ENCODE measurements at places on chromosomes 7 and 10. TPM values are rescaled to one million over a fixed set of nuclear protein-coding genes. Genes with fewer than 3 reads are reported as not detected.
A peak's percentile ranks its signal among the peaks of the same experiment; 100 is the strongest.

Gene PTTG1IP2
- total RNA-seq: not detected

Gene RADIL
- total RNA-seq: 0.19 TPM

GRCh38 chr7:44434201-44434600 is 56.3 kb downstream of the NUDCD3 start:
- no peak overlapping the region for H3K27ac ChIP-seq
- no peaks in the 10 kb centered on the region for H3K36me3 ChIP-seq
- DNase-seq: no peak
- peaks cover 55% of the 10 kb centered on the region for H3K4me1 ChIP-seq
- no peaks in the 10 kb centered on the region for H3K27me3 ChIP-seq

DNA sequence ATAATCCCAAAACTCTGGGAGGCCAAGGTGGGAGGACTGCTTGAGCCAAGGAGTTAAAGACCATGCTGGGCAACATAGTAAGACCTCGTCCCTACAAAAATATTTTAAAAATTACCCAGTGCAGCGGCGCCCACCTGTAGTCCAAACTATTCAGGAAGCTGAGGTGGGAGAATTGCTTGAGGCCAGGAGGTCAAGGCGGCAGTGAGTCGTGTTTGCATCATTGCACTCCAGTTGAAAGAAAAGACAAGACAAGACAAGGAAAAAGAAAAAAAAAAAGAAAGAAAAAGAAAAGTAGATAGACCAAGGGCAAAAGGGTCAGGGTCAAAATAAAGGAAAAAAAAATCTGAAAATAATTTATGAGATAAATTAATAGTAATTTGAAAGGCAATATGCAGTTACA is 5.8 kb downstream of the ANXA7 start:
- DNase-seq: no peak
- H3K27ac ChIP-seq: no peak overlapping the region
- H3K36me3 ChIP-seq: peaks cover 24% of the 10 kb centered on the region
- no peaks in the 10 kb centered on the region for H3K27me3 ChIP-seq

- H3K36me3 ChIP-seq: peaks cover 2% of the 10 kb centered on the region
- peak overlapping the region; percentile 80 for H3K4me3 ChIP-seq
- peak overlapping the region; percentile 59 for H3K27ac ChIP-seq
- H3K4me1 ChIP-seq: peaks cover 41% of the 10 kb centered on the region
Observed at GRCh38 chr10:123136806-123137642, 1.3 kb downstream of the HMX3 start.

- no peaks in the 10 kb centered on the region for H3K4me1 ChIP-seq
- H3K4me3 ChIP-seq: no peak overlapping the region
- peaks cover 12% of the 10 kb centered on the region for H3K27me3 ChIP-seq
- H3K36me3 ChIP-seq: no peaks in the 10 kb centered on the region
- H3K27ac ChIP-seq: no peak overlapping the region
Observed at GRCh38 chr7:132084776-132085388, 491.4 kb downstream of the PLXNA4 start.

- peak overlapping the region; percentile 96 for H3K27ac ChIP-seq
- H3K4me3 ChIP-seq: peak overlapping the region; percentile 89
- no peak for DNase-seq
Observed at GRCh38 chr7:100433592-100434296, 2.6 kb downstream of the PPP1R35 start.

DNA sequence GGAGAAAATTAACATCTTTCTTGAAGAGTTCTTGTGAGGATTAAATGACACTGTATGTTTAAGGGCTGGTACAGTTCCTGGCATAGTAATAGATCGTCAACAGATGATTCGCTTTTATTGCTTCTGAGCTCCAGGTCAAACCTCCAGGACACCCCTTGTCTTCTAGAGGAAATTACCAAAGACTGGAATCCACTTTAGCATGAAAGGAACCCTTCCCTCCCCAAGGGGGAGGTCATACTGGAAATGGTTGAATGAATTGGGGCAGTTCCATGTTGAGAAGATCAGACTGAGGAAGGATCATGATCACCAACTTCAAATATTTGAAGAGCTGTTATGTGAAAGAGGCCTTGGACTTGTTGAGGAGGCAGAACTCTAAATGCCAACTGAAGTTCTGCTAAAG is 8.9 kb downstream of the NFE2L3 start:
- no peak overlapping the region for H3K4me3 ChIP-seq
- no peaks in the 10 kb centered on the region for H3K27me3 ChIP-seq
- DNase-seq: no peak
- H3K4me1 ChIP-seq: peaks cover 81% of the 10 kb centered on the region

- no peak overlapping the region for H3K4me3 ChIP-seq
- H3K27ac ChIP-seq: no peak overlapping the region
- H3K36me3 ChIP-seq: no peaks in the 10 kb centered on the region
- no peaks in the 10 kb centered on the region for H3K4me1 ChIP-seq
- H3K27me3 ChIP-seq: no peaks in the 10 kb centered on the region
- DNase-seq: no peak
Observed at GRCh38 chr7:18508443-18509427, 13.2 kb downstream of the HDAC9 start.

- DNase-seq: no peak
- H3K4me3 ChIP-seq: no peak overlapping the region
- no peaks in the 10 kb centered on the region for H3K36me3 ChIP-seq
- no peaks in the 10 kb centered on the region for H3K4me1 ChIP-seq
- no peak overlapping the region for H3K27ac ChIP-seq
Observed at GRCh38 chr7:158963771-158964241, 107.4 kb downstream of the DYNC2I1 start.

Gene ASB10
- total RNA-seq: not detected

Gene INMT
- total RNA-seq: not detected

DNA sequence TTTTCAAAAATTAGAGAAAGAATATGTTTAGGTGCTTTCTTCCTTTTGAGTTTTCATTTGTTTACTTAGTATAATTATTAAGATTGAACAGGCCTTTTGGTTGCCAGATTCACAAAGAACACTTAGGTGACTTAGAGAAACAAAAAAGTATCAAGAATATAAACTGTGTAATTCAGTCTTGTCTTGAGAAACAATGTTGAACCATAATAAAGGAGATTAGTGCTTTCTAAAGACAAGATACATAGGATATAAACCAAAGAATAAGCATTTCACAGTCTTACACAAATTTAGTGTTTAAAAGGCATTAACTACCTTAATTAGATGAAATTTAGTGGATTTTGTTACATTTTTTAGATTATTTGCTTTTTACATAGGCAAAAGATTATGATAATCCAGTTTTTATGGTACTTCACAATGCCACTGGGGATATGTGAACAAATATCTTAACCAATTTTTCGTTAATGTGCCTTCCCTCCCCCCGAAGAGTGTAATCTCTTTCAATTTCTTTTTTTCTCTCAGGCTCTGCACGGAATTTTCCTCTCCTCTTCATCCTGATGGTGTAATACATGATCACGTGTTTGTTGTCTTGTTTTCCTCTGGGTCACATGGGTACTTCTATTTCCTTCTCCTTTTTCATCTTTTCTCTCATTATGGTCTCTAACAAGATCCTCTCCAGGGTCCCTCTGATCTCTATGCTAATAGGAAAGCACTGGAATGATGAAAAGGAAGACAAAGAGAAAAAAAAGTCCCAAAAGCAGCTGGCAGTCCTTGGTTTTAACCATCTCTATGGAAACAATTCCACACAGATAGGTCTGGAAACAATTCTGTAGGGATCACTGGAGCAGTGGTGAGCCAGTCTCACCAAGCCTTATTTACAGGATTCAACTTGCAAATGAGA is 3.7 kb upstream of the HNRNPH3 start:
- peaks cover 16% of the 10 kb centered on the region for H3K4me1 ChIP-seq
- DNase-seq: no peak
- H3K4me3 ChIP-seq: peak overlapping the region; percentile 1
- H3K36me3 ChIP-seq: peaks cover 10% of the 10 kb centered on the region
- H3K27me3 ChIP-seq: peaks cover 3% of the 10 kb centered on the region

- DNase-seq: no peak
- no peaks in the 10 kb centered on the region for H3K36me3 ChIP-seq
- no peak overlapping the region for H3K4me3 ChIP-seq
- H3K27me3 ChIP-seq: no peaks in the 10 kb centered on the region
- H3K4me1 ChIP-seq: peaks cover 5% of the 10 kb centered on the region
- H3K27ac ChIP-seq: no peak overlapping the region
Observed at GRCh38 chr10:72736828-72737220, 44.9 kb downstream of the MCU start.

DNA sequence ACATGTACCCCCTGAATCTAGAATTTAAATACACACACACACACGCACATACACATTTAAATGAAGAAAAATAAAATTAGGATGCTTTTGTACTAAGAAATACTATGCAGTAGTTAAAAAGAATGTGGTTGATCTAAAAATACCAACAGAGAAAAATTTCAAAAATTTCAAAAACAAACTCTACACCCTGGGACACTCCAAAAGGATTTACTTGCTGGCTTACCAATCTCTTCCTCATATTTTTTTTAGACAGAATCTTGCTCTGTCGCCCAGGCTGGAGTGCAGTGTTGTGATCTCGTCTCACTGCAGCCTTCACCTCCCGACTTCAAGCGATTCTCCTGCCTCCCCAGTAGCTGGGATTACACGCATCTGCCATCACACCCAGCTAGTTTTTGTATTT is 80.9 kb downstream of the HIP1 start:
- no peak overlapping the region for H3K27ac ChIP-seq
- H3K4me1 ChIP-seq: peaks cover 5% of the 10 kb centered on the region
- DNase-seq: no peak
- H3K27me3 ChIP-seq: no peaks in the 10 kb centered on the region

GRCh38 chr7:101177644-101178043 is 2.4 kb downstream of the NAT16 start:
- no peaks in the 10 kb centered on the region for H3K36me3 ChIP-seq
- peaks cover 25% of the 10 kb centered on the region for H3K4me1 ChIP-seq
- DNase-seq: no peak

- no peak for DNase-seq
- H3K36me3 ChIP-seq: peaks cover 16% of the 10 kb centered on the region
- H3K4me1 ChIP-seq: no peaks in the 10 kb centered on the region
- no peaks in the 10 kb centered on the region for H3K27me3 ChIP-seq
- H3K27ac ChIP-seq: no peak overlapping the region
Observed at GRCh38 chr10:74334221-74334620, 183.2 kb downstream of the ADK start.

Gene GNGT1
- not detected for total RNA-seq

Gene AKR1C8
- total RNA-seq: 0.33 TPM

GRCh38 chr10:121694327-121694965 is 96.2 kb upstream of the FGFR2 start:
- no peak for DNase-seq
- H3K27ac ChIP-seq: no peak overlapping the region
- no peaks in the 10 kb centered on the region for H3K27me3 ChIP-seq

Gene MYL7
- not detected for total RNA-seq

DNA sequence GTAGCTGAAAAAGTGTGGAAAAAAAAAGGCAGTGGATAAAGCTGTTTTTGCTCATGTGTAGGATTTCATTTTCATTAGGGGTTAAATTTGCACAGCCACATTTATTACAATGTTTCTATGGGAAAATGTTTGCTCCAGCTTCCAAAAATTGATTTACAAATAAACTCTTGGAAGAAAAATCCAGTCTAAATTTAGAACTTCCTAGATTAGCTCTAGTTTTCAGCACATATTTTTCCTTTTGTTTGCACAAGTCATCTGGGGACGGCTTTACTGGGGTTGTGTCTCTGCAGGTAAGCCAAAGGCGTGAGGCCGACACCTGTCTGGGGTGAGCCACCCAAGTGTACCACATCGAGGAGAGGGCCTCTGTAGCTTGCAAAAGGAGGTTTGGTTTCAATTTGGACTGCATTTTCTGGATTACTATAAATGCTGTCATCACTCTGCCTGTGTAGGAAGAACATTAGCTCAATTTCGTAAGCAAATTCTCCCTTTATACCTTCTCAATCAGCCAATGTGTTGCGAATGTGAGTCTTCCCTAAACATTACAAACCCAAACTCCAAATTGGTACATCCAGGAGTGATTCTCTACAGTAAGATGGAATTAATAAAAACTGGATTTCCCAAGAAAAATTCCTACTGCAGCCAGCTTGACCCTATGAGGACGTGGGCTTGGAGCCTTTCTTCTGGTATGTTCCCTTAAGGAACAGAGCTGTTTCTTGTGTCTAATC is 89.5 kb upstream of the ZNF438 start:
- no peaks in the 10 kb centered on the region for H3K36me3 ChIP-seq
- DNase-seq: no peak
- peaks cover 33% of the 10 kb centered on the region for H3K4me1 ChIP-seq
- peaks cover 1% of the 10 kb centered on the region for H3K27me3 ChIP-seq
- H3K4me3 ChIP-seq: no peak overlapping the region

GRCh38 chr7:118153551-118154177 is 30.3 kb upstream of the LSM8 start:
- no peak overlapping the region for H3K4me3 ChIP-seq
- peaks cover 3% of the 10 kb centered on the region for H3K36me3 ChIP-seq
- DNase-seq: no peak
- H3K27me3 ChIP-seq: peaks cover 18% of the 10 kb centered on the region
- no peaks in the 10 kb centered on the region for H3K4me1 ChIP-seq

Gene AKR1C3
- 0.33 TPM for total RNA-seq

- H3K27ac ChIP-seq: no peak overlapping the region
- H3K4me1 ChIP-seq: no peaks in the 10 kb centered on the region
- DNase-seq: no peak
- peaks cover 21% of the 10 kb centered on the region for H3K27me3 ChIP-seq
- no peaks in the 10 kb centered on the region for H3K36me3 ChIP-seq
Observed at GRCh38 chr7:48161407-48162125, 9.7 kb upstream of the ABCA13 start.

- H3K36me3 ChIP-seq: peaks cover 2% of the 10 kb centered on the region
- H3K4me1 ChIP-seq: peaks cover 22% of the 10 kb centered on the region
- no peaks in the 10 kb centered on the region for H3K27me3 ChIP-seq
- no peak overlapping the region for H3K4me3 ChIP-seq
- no peak for DNase-seq
Observed at GRCh38 chr10:62231805-62232204, 36.8 kb downstream of the RTKN2 start.

GRCh38 chr10:117768333-117769042 is 225.9 kb downstream of the EMX2 start:
- H3K36me3 ChIP-seq: no peaks in the 10 kb centered on the region
- H3K4me3 ChIP-seq: no peak overlapping the region
- H3K4me1 ChIP-seq: no peaks in the 10 kb centered on the region
- peaks cover 7% of the 10 kb centered on the region for H3K27me3 ChIP-seq

GRCh38 chr10:96494694-96495093 is 19.0 kb downstream of the TLL2 start:
- H3K27me3 ChIP-seq: peaks cover 7% of the 10 kb centered on the region
- no peak overlapping the region for H3K4me3 ChIP-seq
- no peak for DNase-seq
- H3K36me3 ChIP-seq: no peaks in the 10 kb centered on the region
